GM12878 (cell line): ENCODE measurements at places on chromosomes 4 and X.

DNA sequence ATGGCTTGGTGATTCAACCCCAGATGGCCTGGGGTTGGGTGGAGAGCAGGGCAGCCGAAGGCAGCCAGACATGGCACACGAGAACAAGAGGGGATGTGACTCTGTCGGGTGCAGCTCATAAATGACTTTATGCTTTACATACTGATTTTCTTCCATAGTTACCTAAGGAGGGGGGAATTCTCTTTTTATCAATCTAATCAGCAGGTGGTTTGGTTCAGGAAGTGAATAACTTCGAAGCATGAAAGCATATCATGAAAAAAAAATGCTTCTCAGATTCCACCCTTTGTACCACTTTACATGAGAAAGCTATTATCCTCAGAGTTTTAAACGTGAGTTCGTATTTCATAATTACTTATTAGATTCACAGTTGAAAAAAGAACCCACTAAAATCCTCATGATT is 908.9 kb upstream of the LCORL start:
- H3K27me3 ChIP-seq, result no peaks in the 10 kb centered on the region
- H3K36me3 ChIP-seq, result no peaks in the 10 kb centered on the region
- no peak overlapping the region for H3K27ac ChIP-seq
- no peak for DNase-seq

GRCh38 chrX:9110808-9111207 is 76.9 kb upstream of the FAM9B start:
- H3K27me3 ChIP-seq, result no peaks in the 10 kb centered on the region
- H3K4me3 ChIP-seq, result no peak overlapping the region
- no peak overlapping the region for H3K27ac ChIP-seq
- H3K36me3 ChIP-seq, result no peaks in the 10 kb centered on the region
- DNase-seq, result no peak

- DNase-seq, result no peak
- H3K4me1 ChIP-seq, result no peaks in the 10 kb centered on the region
These were observed 279.5 kb upstream of the TAPT1 start for GRCh38 chr4:16505726-16506125.

- H3K27ac ChIP-seq, result no peak overlapping the region
- no peaks in the 10 kb centered on the region for H3K27me3 ChIP-seq
- DNase-seq, result no peak
- no peak overlapping the region for H3K4me3 ChIP-seq
- H3K36me3 ChIP-seq, result no peaks in the 10 kb centered on the region
- peaks cover 3% of the 10 kb centered on the region; the same call in 1 of the 2 replicates for H3K4me1 ChIP-seq
These were observed 615.8 kb downstream of the TRAM1L1 start for GRCh38 chr4:116469582-116469981.

DNA sequence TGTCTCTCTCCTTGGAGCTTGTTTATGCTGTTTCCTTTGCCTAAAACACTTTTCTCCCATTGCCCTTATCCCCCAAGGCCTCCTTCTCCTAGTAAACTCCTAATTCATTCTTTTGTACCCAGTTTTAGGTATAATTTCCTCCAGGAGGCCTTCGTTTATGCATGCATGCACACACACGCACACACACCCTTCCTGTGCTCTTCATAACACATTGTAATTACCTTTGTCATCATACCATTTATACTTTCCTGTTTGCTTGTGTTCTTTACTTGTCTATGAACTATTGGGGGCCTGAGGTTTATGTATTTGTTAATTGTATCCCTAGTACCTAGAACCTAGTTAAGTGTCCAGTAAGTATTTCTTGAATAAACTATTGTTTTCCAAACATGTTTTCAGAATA is 45.5 kb downstream of the XIAP start:
- H3K36me3 ChIP-seq, result no peaks in the 10 kb centered on the region; the same call in 1 of the 2 replicates
- DNase-seq, result no peak
- no peak overlapping the region for H3K4me3 ChIP-seq
- no peaks in the 10 kb centered on the region for H3K4me1 ChIP-seq
- H3K27ac ChIP-seq, result no peak overlapping the region

- no peak overlapping the region for H3K4me3 ChIP-seq
- DNase-seq, result no peak
- H3K27ac ChIP-seq, result no peak overlapping the region
- H3K36me3 ChIP-seq, result no peaks in the 10 kb centered on the region
- no peaks in the 10 kb centered on the region for H3K27me3 ChIP-seq
- H3K4me1 ChIP-seq, result no peaks in the 10 kb centered on the region
These were observed 270.6 kb upstream of the GK2 start for GRCh38 chr4:79678472-79679202.

DNA sequence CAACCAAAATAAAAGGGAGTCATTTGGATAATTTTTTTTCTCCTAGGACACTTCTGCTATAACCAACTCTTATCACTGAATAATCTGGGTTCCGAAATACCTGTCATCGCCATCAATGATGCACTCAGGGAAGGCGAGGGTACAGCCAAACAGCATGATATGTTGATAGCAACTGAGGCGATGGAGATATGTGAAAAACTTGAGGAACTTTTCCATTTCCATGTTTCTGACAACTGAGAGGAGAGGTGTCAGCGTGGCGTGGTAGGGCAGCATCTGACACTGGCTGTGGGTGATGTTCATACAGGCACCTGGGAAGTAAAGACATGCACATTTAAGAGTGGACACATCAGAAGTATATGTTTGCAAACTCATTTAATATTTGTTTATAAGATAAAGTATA is 74.6 kb downstream of the CORIN start:
- DNase-seq, result no peak
- no peak overlapping the region for H3K4me3 ChIP-seq
- H3K27ac ChIP-seq, result no peak overlapping the region
- H3K36me3 ChIP-seq, result no peaks in the 10 kb centered on the region
- H3K4me1 ChIP-seq, result no peaks in the 10 kb centered on the region

- no peak for DNase-seq
These were observed 8.9 kb downstream of the COPS4 start for GRCh38 chr4:83043801-83044407.

DNA sequence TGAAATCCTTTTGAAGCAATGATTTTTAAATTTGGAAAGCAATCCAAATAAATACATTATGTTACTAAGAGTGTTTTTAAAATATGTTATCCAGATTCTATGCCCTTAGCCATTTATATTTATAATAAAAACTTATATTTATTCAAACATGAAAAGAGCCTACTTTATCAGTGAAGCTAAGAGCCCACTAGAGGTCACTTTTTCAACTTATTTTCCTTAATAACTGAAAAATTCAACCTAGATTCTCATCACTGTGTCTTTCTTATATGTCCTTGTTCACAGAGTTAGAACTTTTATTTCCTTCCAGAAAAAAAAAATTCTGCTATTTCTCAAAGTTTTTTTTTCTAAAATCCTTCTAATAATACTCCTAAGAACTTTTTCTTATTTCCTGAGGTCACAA is 23.9 kb downstream of the PRDM8 start:
- no peak for DNase-seq
- H3K36me3 ChIP-seq, result no peaks in the 10 kb centered on the region
- H3K27ac ChIP-seq, result no peak overlapping the region
- no peak overlapping the region for H3K4me3 ChIP-seq
- H3K4me1 ChIP-seq, result no peaks in the 10 kb centered on the region

GRCh38 chr4:132123870-132124623 is 1025.0 kb upstream of the PCDH10 start:
- no peaks in the 10 kb centered on the region for H3K36me3 ChIP-seq
- H3K27ac ChIP-seq, result peak overlapping the region; percentile 58
- H3K4me3 ChIP-seq, result no peak overlapping the region
- peaks cover 3% of the 10 kb centered on the region for H3K4me1 ChIP-seq

GRCh38 chrX:2416851-2417604 is 83.7 kb downstream of the DHRSX start:
- no peak for DNase-seq
- no peaks in the 10 kb centered on the region for H3K36me3 ChIP-seq
- H3K27ac ChIP-seq, result no peak overlapping the region
- H3K4me3 ChIP-seq, result no peak overlapping the region
- H3K4me1 ChIP-seq, result no peaks in the 10 kb centered on the region

DNA sequence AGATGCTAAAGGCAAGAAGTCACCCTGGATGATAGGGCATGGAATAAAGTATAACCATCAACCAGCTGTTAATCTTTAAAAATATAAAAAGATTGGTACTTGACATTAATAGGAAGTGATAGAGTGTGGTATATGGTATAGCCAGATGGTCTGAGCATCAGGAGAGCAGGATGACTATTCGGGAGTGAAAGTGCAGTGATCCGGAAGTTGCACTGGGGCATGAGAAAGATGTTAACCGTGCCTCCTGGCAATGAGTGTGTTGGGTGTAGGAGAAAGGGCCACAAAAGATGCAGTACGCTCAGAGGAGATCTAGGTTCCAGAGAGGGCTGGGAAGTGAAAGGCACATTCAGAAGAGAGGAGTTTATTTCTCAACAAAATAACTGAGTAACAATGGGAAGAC is 65.0 kb downstream of the TSPAN7 start:
- no peaks in the 10 kb centered on the region for H3K27me3 ChIP-seq
- H3K4me1 ChIP-seq, result no peaks in the 10 kb centered on the region
- no peak overlapping the region for H3K4me3 ChIP-seq
- H3K36me3 ChIP-seq, result no peaks in the 10 kb centered on the region
- DNase-seq, result no peak

GRCh38 chr4:88865046-88865445 is 167.4 kb upstream of the NAP1L5 start:
- no peaks in the 10 kb centered on the region for H3K4me1 ChIP-seq
- DNase-seq, result no peak
- H3K27me3 ChIP-seq, result no peaks in the 10 kb centered on the region

DNA sequence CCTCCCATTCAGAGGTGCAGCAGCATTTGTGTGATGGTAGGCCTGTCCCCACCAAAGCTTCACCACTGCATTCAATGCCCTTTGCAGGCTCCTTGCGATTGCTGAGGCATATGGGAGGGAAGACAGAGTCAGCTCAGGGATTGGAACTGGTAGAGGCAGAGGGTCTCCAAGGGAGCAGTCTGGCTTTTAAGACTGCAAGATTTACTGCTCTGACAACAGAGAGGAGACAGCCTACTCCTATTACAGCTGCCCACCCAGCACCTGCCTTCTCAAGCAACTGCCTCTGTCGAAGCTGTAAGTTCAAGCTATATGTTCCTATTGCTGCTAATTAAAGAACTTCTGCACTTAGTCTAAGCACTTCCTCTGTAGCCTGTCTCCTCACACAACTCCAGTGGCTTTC is 481.8 kb downstream of the FGF13 start:
- no peaks in the 10 kb centered on the region for H3K27me3 ChIP-seq
- no peaks in the 10 kb centered on the region for H3K4me1 ChIP-seq
- no peaks in the 10 kb centered on the region for H3K36me3 ChIP-seq
- no peak overlapping the region for H3K27ac ChIP-seq
- no peak overlapping the region for H3K4me3 ChIP-seq
- no peak for DNase-seq
